SW 1271 (cell line): ENCODE measurements at places on chromosomes 6 and 20.

GRCh38 chr6:115972679-115973078, 88.0 kb downstream of the FRK start:
- no peak for DNase-seq

- peak; percentile 68 for DNase-seq
Observed at GRCh38 chr20:32761831-32762753, at the start of gene DNMT3B. Gene DNMT3B (plus strand): TSS chr20:32762385. CDS start chr20:32780324, 17,939 bp downstream.

- no peak for DNase-seq
Observed at GRCh38 chr20:41359541-41360011, 7.0 kb downstream of the EMILIN3 start.

DNA sequence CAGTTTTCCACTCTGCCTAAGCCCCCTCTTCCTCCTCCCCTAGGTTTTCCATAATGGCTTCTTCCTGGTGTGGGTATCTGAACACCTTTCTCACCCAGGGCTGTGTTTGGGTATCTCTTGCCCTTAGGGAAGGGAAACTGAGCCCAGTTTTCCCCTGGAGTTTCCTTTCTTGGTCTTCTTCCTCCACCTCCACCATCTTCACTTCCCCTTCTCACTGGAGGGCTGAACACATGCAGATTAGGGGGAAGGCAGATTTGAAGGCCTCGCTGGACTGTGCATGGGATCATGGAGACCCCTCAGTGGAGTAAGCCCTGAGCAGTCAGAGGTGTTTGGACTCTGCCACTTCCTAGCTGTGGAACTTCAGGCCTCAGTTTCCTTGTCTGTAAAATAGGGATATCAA, 27.8 kb downstream of the FOXP4 start:
- DNase-seq: no peak

DNA sequence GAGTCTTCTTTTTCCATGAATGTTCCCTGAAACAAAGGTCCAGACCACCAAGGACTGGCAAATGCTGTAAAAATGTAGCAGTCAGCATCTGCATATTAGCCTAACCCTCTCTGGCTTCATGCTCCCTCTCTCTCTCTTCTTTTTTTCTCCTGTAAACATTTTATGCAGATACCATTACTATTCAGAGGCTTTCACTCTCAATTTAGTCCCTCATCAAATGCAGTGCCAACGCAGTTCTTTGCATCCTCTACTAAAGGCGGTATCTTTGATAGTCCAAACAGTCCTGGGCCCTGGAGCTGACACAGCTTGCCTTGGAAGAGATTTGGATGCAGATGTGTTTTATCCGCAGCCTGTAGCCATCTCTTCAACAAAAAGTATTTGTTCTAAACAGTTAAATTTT, 167.1 kb upstream of the MMS22L start:
- no peak for DNase-seq

DNA sequence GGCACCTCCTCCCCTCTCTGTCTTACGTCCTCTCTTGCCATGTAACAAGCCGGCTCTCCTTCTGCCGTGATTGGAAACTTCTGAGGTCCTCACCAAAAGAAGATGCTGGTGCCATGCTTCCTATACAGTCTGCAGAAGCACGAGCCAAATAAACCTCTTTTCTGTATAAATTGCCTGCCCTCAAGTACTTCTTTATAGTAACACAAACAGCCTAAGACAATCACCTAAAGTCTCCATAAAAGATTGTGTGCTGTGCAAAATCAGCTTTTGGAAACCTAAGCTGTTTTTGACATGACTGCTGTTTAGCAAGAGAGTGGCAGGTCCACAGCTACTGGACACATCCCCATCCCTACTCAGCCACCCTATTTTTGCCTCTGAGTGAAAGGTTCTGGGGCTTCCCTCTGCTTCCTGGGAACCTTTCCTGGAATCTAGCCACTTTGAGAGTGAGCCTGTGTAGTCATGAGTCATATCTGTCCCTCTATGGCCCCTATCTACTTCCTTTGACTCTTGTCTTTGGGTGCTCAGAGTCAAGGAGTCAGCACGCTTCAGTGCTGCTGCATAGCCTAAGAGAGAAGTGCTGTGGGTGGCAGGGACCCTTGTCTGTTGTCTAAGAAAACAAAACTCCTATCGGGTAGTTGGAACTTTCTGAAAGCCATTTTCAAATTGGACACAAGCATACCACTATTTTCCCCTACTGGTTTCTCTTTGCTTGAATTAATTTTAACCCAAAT, 110.0 kb downstream of the PPP1R14C start:
- no peak for DNase-seq

- DNase-seq: no peak
Observed at GRCh38 chr6:11889572-11889971, 111.0 kb upstream of the ADTRP start.

DNA sequence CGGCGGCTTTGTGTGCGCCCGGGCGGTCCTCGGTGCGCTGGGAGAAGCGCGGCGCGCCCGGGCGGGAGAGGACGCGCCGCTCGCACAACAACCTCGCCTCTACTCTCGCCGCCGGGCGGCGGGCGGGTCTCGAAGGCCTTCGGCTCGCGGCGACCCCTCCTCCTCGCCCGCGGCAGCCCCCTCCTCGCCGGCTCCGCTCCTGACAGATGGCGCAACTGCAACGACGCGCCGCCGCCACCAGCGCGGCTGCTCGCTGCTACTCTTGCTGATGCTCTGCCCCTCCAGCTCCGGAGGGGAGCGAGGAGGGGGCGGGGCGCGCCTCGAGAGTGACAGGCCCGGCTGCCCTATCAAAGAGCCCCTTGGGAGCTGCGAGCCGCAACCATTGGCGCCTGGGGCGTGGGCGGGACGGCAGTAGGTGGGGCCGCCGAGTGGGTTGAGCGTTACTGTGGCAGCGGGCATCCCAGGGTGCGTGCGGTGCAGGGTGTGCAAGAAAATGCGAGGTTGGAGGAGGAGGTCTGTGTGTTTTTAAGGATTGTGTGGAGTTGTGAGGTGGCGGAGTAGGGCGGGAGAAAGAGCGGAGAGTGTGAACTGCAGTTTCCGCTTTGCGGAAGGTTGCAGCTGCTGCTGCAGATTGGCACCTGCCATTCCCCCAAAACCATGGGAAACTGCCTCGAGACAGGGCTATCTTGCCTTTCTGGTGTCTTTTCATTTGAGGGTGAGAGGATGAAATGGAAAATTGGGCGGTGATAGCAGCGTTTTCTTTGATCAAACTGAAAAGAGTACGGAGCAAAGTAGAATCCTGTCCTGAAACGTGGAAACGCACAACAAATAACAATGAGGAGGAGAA, at the start of gene FYN:
Gene FYN, minus strand, starts transcription at position 275 of the 847 bp plus-strand sequence. CDS start 153,401 bp downstream, outside the sequence.
- peak; percentile 87 for DNase-seq

DNA sequence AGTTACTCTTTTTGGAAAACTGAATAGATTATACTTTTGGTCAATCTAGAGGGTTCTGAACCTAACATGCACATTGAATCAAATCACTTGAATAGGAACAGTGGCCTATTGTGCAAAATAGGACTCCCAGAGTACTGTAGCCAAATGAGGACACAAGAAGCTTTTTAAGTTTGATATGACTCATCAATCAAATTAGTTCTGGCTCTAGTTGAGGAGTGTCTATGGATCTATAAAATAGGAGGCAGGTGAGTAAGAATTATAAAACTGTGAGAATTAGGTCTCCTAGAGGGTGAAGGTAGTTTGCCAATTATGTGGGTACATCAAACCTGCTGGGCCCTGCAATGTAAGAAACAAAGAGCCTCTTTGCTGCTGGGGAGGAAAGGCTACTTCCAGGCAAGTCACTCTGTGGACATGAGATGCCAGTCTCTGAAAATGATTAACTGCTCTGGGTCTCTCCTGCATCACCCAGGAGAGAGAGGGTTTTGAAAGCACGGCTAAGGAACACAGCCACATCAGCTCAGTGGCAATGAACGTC, 112.3 kb downstream of the RCAN2 start:
- DNase-seq: no peak

DNA sequence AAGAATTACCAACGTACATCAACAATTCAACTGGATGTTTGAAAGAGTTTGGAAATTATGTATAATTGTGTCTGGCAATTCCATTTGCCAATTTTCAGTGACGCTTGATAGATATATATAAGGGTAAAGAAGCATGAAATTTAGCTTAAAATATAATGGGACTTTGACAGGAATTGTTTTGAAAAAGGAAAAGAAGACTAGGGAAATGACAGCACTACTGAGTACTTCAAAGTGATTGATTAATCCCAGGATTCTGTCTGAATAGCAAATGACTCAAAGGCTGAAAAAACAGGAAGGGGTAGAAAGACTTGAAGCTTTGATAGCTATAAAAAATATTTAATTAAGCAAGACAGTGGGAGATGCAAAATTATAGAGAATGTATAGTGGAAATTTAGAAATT, 200.0 kb downstream of the KHDRBS2 start:
- no peak for DNase-seq

- no peak for DNase-seq
Observed at GRCh38 chr20:62191781-62192559, 9.1 kb downstream of the MTG2 start.

DNA sequence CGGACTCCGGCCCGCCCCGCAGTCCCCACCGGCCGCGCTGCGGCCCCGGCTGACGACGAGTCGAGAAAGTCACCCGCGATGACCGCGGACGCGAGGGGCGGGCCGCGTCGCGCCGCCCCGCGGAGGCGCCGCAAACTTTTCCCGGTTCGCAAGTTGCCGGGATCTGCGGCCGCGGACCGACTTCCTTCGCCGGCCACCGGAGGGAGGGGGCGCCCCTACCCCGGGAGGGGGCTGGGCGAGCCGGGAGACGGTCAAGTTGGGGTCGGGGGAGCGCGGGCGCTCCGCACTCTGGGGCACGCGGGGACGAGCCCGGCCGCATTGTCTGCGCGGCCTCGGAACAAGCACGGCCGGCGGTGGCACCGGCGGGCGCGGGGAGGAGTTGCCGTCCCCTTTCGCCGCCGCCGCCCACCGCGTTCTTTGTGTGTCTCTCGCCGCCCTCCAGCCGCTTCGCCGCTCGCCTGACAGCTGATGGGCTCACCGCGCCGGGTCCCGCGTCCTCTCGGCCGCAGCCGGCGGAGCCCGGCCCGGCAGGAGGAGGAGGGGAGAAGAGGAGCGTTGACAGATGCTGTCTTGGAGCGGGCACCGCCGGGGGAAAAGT, 131.6 kb downstream of the OGFRL1 start:
- no peak for DNase-seq
